H4 (cell line): ENCODE measurements at places on chromosomes 3 and 15.

DNA sequence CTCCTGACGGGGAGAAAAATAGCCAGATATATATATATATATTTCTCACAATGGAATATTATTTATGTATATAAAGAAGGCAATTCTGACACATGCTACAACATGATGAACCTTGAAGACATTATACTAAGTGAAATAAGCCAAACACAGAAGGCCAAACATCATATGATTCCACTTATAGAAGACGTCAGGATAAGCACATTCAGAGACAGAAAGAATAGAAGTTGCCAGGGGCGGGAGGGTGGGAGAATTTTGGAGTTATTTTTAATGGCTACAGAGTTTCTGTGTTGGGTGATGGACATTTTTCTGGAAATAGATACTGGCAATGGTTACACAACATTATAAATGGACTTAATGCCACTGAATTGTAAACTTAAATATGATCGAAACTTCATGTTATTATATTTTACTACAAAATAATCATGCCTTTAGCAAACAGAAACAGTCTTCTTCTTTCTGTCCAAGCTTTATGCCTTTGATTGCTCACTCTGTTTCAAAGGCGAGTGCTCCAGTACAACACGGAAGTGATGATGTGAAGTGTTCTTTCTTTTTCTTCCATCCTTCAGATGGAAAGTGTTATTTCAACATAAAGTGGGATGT is 514.0 kb downstream of the OCA2 start:
- no peak for DNase-seq

DNA sequence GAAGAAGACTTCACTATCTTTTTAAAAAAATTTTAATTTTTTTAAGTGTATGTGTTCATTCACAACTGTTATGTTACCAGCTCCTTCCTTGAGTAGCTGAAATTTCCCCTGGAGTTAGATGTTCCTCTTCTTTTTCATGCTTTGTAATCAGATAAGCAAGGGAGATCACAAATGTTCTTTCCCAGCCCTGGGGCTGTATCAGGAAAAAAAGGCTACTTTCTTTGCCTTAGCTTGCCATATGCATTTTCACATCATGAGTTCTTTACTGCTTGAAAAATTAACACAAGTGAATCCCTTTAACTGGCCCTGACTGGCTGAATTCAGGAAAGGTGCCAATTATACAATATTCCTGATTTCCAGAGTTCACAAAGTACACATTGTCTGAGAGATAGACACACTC is 353.2 kb upstream of the ATP11B start:
- no peak for DNase-seq

DNA sequence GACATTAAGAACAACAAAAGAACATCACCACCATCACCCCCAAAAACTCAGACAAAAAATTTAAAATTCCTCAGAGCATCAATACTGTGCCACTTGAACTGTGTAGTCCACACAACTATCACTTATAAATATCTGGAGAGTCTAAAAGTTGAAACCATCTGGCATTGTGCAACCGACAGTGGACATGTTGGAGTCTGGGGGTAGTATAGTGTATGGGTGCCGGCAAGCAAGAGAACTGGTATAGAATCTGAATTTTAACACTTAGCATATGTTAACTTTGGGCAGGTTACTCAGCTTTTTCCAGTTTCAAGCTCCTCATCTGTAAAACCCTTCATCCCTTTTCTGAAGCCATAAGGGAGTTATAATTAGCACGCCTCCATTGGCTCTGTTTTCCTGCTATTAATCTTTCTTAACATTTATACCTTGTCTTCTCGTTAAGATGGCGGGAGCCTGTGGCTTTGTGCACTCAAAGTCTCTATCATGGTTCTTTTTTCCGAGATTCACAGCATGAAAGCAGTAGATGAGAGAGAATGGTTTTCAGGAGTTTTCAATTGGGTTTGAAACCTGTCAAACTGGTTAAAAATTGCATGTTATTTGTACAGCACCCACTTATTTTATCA is 255.7 kb upstream of the TBL1XR1 start:
- DNase-seq, result no peak

DNA sequence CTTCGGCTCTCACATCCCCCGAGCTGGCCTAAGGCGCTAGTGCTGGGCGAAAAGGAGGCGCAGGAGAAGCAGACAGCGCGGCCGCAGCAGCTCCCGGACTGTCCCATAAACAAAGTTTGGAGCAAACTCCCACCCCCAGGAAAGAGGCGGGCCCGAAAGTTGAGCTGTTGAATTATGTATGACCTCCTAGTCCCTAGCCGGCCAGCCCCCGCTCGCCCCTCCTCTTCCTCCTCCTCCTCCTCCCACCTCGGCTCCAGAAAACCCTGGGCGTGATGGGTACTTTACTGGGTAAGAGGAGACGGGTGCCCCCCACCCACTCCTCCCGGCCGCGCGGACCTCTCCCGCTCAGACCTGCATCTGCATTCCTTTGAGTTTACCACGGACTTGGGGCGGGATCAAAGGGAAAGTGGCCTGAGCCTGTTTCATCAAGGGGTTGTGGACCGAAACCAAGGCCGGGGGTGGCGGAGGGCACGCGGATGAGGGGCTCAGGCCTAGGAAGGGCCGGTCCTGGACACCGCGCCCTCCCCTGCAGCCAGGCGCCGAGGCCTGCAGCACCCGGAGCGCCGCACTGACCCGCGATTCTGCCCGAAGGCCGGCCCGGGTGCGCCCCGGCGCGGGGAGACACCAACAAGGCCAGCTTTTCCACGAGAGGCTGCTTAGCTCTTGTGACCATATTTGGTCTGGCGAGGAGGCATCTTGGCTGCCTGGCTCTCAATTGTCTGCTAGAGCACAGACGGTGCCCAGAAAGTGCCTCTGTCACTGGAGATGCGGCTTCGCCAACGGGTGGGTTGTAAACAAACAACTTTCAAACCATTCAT is at the start of gene WWTR1:
Gene WWTR1, minus strand, starts transcription at position 100 of the 818 bp plus-strand sequence. CDS start 719 bp downstream, outside the sequence.
- DNase-seq, result peak; percentile 98

GRCh38 chr15:63060699-63061098 is 18.2 kb downstream of the TPM1 start:
- DNase-seq, result no peak

DNA sequence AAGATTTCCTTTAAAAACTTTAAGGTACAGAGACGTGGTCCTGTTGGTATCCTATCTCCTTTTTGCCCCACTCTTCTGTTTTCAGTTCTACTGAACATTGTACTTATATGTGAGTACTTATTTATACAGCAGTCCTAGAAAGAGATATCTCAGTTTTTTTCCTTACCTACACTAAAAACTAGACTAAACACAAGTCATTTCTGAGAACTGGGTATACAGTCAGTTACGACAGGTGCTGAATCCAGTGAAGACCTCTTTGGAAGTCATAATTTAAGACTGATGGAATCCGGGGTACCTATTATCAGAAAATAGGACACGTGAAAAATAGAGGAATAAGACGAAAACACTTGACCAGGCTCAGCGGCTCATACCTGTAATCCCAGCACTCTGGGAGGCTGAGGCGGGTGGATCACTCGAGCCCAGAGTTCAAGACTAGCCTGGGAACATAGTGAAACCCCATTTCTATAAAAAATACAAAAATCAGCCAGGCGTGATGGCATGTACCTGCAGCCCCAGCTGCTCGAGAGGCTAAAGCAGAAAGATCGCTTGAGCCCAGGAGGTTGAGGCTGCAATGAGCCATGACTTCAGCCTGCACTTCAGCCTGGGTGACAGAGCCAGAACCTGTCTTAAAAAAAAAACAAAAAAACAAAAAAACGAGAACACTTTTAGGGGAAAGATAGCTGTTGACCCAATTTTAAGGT is 76.3 kb downstream of the KLHL25 start:
- DNase-seq, result no peak

DNA sequence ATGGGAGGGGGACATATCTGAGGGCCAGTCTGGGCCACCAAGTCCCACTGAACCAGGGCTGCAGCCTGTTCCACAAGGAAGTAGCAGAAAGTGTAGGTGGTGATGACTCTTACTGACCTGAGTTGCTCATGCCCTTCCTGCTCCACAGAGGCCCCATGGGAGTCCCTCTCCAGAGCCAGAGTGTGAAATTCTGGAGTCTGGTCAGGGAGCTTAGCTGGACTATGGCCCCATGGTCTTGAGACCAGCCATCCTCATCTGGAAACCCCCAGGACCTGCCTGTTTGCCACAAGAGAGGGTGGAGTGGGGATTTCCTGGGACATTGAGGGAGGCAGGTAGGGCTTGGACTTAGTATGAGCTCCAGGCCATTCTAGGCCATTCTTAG is 3.0 kb downstream of the SPINT1 start:
- no peak for DNase-seq
